ENCODE measurements at places on chromosomes 2 and 18. TPM values are rescaled to one million over a fixed set of nuclear protein-coding genes. Genes with fewer than 3 reads are reported as not detected.

GRCh38 chr18:21386523-21387240 lies 144.7 kb downstream of the GREB1L start:
- DNase-seq = no peak

GRCh38 chr2:27815860-27816438 lies 44.4 kb downstream of the MRPL33 start:
- DNase-seq = no peak

GRCh38 chr18:69233465-69234054 lies 167.1 kb upstream of the DOK6 start:
- DNase-seq = no peak

DNA sequence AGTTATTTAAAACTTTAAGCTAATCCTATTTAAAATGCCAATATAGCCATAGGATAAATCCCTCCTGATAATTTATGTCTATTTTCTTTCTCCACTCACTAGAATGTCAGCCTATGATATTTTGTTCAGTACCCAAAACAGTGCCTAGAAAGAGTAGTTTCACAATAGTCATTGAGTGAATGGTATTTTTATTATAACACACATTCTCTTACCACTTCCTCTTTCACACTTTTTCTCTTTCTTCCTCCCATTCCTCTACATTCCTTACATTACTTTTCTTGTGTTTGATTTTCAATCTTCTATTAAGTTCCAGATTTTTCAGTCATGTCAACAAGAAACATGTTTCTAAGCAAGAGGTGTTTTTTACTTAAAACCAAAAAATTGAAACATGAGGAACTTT lies 327.6 kb upstream of the UBE2E3 start:
- DNase-seq = no peak

- DNase-seq = no peak
Measured at GRCh38 chr18:61870151-61870550, 22.7 kb downstream of the RNF152 start.

DNA sequence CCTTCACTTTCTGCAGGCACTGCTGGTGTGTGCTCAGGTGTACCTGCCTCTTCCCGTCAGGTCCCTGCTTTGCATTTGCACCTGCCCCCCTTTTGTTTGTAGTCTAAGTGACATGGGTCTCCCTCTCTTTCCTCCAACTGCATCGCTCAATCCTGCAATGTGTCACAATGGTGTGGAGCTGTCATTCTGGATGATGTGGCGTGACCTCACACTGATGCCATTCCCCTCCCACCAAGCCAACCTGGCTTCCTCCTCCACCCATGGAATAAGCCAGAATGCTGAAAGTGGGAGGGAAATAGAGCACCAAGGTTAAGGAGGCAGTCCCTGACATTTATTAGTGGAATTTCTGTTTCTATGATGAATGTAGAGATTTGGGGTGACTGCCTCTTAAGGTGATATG lies 156.7 kb downstream of the ZBTB7C start:
- no peak for DNase-seq

DNA sequence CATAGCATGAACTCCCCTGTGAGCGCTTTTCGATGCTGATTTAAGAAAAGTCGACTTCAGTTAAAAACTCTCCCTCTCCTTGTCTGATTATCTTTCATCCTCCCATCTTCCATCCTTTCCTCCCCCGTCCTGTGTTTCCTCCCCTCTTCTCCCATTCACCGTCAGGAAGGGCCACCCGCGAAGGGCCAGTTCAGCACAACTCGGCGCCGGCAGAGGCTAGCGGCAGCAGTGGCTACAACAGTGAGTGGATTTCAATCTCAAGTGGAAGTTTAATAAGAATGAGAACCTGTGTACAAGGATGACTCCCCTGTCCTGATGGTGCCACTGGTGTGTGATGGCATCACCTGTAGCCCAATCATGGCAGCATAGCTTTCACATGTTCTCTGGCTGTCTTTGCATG lies 106.9 kb downstream of the PRKRA start:
- DNase-seq = no peak

- peak; percentile 84 for DNase-seq
Measured at GRCh38 chr2:232592772-232593395, 40.5 kb upstream of the EFHD1 start.

DNA sequence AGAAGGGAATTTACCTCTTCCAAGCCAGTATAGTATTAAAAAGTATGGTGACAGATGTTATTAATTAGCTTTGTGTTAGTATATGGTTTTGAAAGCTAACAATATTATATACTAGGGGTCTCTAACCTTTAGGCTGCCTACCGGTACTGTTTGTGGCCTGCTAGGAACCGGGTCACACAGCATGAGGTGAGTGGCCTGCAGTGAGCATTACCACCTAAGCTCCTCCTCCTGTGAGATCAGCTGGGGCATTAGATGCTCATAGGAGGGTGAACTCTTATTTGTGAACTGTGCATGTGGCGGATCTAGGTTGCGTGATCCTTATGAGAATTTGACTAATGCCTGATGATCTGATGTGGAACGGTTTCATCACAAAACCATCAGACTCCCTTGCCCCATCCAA lies 583.4 kb upstream of the CDH2 start:
- no peak for DNase-seq

GRCh38 chr18:28095041-28095440 lies 81.9 kb downstream of the CDH2 start:
- DNase-seq = no peak

GRCh38 chr18:76970770-76971559 lies 148.6 kb downstream of the ZNF236 start:
- no peak for DNase-seq

Gene MZT2A
- total RNA-seq = 217 TPM

Gene LAMA1
- 38.2 TPM for total RNA-seq

- DNase-seq = no peak
Measured at GRCh38 chr18:41576643-41577042, 378.4 kb upstream of the PIK3C3 start.

Gene LONRF2
- total RNA-seq = 4.7 TPM

Gene CDK15
- 0.12 TPM for total RNA-seq

DNA sequence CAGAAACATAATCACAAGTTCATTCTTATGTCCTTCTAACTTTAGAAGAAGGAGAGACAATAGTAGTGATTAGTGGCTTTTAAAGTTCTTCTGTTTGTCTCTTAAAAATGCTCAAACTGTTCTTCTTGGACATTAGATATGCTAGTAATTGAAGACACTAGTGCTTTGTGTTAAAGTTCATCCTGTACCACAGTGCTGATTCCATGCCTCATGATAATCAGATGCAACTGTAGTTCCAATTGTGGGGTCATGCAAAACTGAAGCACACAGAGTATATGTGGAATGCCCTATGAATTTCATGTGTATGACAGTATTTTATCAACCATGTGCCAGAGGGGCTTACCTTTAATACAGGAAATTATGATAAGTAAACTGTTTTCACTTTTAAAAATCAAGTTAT lies 11.4 kb upstream of the KCNJ13 start:
- no peak for DNase-seq

DNA sequence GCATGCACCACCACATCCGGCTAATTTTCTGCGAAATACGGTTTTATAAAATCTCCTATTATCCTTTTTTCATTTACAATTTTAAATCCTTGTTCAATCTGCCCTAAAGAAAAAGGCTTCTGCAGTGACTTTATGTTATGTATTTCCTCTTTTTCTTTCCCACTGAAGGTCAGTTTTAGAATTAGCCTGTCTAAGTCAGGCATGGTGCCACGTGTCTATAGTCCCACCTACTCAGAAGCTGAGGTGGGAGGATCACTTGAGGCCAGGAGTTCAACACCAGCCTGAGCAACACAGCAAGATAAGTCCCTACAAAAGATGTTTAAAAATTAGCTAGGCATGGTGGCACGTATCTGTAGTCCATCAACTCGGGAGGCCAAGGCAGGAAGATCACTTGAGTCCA lies 39.8 kb upstream of the TNFRSF11A start:
- no peak for DNase-seq

- DNase-seq = no peak
Measured at GRCh38 chr2:173705656-173706055, 259.5 kb downstream of the SP3 start.

- DNase-seq = peak; percentile 38
Measured at GRCh38 chr2:240224676-240225075, 84.2 kb upstream of the OTOS start.

Gene SLC38A11
- 0.09 TPM for total RNA-seq

DNA sequence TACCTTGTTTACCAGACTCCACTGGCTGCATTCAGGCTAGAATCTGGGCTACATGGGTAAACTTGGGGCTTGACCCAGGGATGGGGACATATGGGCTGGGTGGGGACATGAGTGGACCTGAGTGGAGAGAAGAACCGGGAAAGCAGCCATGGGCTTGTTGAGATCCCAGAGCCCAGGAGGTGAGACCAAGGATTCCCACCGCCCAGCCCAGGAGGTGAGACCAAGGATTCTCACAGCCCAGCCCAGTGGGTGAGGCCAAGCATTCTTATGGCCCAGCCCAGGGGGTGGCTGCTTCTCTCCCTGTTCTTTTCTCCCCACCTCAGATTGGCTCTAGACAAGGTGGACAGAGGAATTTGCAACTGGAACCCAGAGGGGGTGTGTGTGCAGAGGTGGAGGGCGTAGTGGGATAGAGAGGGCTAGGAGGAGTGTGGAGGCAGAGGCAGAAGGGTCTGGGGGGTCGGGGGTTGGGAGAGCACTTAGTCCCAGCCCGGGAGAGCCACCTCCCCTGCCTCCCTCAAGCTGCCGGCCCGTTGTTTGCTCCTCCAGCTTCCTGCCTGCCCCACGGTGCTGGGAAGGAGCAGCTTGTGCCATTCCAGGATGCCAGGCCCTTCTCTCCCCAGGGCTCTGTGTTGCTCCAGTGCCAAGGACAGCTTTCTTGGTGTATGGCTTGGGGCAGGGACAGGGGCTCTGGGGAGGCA lies 25.6 kb downstream of the GLI2 start:
- DNase-seq = no peak

Measured in Caki2 (cell line).